ENCODE measurements at places on chromosomes 5 and 9.

DNA sequence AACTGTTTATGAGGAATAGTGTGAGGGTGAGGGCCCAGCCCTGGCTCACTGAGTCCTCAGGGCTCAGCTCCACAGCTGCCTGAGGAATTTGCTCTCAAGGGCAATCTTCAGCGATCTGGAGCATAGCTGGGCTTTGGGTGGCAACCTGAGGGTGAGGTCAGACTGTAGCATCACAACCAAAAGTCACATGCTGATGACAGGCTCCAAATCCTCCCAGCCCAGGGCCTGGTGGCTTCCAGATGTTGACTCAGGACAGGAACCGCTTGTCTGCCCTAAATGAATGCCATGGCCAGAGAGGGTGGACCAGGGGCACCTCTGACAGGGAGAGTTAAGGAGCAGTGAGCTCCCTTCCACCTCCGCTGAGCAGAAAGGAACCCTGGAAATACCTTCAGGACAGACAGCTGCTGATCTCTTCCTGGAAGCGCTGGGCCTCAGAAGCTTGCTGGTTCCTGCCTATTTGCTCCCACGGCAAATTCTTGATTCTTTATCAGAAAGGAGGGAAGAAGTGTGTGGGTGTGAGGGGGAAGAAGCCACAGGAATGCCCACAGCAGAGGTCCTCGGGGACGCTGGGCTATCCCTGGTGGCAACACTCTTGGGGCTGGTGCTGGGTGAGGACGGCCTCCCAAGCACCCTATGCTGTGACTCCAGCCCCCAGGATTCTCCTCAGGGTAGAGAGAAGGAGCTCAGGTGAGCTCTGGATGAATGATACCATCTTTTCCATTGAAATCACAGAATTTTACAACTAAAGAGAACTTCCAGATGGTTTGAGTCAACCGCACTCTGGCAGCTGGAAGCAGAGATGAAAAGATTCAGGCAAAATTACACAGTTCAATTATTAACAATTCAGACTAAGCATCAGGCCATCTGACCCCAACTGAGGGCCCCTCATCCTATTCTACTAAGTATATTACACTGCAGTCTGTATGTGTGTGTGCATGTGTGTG is 13.8 kb upstream of the CTSL start:
- no peak for DNase-seq

DNA sequence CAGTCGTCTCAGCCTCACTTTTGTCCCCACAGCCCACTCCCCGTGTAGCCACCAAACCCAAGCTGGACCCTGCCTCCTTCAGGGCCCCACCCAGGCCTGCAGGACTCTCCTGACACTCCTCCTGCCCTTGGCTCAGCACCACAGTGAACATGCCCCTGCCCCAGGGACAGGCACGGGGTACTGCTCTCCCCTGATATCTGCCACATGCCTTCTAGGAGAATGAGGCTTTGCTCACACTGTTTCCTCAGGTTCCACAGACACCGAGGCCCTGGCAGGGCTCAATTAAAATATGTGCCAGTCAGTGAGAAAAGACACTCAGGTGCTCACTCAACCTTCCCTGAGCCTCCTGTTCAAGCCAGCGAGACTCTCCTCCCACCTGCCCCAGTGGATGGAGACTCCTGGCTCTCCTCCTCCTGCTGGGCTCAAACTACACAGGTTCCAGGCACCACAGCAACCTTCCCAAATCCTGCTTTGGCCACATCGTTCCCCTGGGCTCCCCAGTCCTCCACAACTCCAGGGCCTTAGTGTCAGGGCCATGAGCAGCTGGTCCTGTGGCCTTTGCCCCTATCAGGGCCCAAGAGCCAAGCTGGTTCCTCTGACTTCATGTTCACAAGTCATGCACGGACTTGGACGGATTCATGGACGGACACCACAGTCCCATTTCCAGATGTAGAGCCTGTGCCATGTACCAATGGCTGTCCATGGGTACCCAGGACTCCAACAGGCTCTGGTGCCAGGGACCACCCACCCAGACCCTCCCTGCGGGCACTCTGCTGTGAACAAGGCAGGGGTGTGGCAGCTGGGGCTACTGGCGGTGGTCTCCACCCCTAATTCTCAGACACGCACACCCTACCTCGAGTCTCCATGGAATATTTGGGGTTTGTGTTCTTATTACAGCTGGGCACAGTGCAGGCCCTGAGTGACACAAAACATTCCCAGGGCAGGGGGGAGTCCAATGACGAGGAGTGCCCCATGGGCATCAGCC is 36.6 kb downstream of the BICD2 start:
- DNase-seq: no peak

DNA sequence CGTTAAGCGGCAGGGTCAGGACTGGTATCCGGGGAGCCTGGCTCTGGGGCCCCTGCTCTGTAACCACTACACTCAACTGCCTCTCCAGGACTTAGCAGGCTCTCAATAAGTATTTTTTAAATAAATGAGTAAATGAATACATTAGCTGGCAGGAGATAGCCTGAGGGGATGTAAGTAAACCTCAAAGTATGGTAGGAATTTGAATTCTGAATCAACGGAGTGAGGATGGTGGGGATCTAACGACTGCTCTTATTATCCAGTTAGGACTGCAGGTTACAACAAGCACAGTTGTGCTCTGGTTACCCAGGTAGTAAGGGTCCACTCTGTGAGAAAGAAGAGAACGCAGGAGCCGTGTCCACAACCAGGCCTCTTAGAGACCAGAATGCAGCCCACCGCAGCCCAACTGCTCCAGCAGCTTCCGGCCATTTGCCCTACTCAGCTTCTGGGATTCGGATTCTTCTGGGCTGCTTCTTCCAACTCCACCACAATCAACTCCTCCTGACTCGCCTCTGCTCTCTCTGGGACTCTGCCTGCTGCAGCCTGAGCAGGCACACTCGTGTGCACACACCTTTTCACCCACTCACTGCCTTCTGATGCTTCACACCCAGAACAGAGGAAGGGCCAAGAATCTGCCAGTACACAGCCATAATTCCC is 52.6 kb downstream of the MED27 start:
- DNase-seq: no peak

DNA sequence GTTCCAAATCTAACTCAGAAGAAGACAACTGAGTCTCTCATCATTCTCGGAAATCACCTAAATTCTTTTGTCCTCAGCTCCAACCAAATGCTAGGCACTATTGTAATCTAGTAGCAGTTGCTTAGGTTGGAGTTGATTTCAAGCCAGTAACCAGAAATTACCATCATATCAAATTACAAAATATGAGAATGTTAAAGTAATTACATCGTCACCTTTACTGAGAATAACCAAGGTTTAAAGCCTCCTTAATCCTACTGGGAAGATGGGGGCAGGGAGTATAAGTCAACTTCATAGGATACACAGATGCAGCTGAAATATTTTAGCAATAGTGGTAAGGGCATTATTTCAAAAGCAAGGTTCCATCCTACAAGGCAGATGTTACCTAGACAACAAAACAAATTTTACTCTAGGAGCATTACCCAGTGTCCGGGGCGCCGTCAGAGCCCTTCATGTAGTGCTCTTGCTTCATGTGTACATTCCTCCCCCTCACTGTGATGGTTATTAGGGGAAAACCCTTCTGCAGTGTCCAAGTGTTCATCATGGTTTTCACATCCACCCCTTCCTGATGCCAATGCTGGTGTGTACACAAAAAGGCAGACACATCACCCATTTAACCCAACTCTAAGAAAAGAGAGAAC is 19.5 kb downstream of the ERAP1 start:
- no peak for DNase-seq

DNA sequence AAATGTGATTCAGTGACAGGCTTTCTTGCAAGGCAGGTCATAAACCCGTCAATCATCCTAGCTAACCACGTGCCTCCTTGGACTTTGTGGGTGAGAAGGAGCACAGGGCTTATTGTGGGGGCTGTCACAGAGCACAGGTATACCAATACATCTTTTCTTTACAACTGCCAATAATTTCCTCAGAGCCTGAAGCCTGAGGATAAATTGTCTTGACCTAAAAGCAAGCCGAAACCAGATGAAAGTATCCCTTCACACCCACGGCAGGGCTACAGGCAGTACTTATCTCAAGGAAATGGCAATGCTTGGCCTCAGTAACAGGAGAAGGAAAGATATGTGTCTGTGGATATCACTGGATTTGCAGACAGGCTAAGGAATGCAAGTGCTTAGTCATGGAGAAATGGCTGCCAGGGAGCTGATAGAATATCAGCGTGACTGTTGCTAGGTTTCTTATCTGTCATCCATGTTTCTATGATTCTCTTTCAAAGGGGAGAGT is 90.3 kb upstream of the ZNF366 start:
- no peak for DNase-seq

DNA sequence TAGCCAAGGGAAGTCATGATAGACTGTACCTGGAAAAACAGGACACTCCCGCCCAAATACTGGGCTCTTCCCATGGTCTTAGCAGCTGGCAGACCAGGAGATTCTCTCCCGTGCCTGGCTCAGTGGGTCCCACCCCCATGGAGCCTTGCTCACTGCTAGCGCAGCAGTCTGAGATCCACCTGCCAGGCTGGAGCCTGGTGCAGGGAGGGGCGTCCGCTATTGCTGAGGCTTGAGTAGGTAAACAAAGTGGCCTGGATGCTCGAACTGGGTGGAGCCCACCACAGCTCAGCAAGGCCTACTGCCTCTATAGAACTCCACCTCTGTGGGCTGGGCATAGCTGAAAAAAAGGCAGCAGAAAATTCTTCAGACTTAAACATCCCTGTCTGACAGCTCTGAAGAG is 10.1 kb upstream of the THG1L start:
- no peak for DNase-seq

- no peak for DNase-seq
Measured at GRCh38 chr9:93308676-93309075, 124.7 kb downstream of the WNK2 start.

GRCh38 chr9:123435471-123435870 is 79.5 kb downstream of the CRB2 start:
- DNase-seq: no peak

DNA sequence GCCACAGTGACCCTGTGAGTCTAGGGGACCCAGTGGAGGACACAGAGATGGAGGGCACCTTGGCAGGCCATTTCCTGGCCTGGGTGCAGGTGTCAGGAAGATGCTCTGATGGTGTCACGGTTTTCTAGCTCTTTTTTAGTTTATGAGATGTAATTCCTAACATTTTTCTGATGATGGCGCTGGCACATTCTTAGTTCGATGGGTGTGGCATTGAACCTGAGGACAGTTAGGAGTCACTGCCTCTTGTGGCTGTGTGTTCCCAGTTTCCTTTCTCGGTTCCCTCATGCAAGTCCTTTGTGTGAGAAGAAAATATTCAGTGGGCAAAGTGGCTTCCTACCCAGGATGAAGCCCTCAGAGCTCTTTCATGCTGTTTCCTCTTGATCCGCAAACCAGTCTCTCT is 129.4 kb upstream of the ICE1 start:
- no peak for DNase-seq

DNA sequence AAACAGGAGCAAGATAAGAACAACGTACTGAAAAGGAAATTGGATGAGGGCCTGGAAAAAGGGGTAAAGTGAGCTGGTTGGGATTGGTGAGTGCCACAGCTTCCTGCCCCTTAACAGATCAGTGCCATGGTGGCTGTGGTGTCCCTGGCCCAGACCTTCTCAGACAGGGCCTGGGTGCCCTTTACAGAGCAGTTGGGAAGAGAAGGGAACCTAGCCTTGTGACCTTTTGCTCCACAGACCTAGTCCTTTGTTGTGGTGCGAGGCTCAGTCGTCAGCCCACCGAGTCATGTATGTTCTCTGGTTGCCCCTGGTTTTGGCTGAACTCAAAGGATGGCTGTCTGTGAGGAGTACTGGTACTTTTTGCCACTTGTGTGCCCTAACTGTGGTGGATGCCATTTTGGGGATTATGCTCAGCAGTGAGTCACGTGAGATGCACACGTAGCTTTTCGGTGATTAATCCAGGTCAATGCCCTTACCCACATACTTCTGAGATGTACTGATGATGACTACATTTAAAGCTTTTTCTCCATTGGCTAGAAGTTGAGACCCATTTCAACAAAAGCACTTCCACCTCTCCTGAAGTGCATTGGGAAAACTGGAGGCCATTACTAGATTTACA is 48.4 kb downstream of the EXOSC2 start:
- DNase-seq: no peak

- no peak for DNase-seq
Measured at GRCh38 chr9:27355166-27355565, 58.2 kb upstream of the EQTN start.

DNA sequence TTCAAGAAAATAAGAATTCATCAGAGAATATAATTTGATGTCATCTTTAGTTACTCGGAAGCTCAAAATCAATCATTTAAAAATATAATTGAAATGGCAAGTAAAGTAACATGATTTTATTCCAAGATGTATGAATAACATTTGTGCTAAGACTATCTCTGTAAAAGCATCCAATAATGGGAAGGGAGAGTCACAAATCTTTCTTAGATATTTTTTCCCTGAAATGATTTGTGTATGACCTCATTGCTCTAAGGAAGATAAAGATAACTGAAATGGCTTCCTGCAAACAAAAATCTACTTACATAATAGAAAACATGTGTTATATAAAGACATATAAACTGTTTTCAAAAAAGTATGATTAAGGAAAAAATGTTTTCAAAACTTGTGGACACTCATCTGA is 97.4 kb upstream of the FGF10 start:
- DNase-seq: no peak

GRCh38 chr5:79107020-79107796 is 4.4 kb upstream of the BHMT start:
- no peak for DNase-seq

DNA sequence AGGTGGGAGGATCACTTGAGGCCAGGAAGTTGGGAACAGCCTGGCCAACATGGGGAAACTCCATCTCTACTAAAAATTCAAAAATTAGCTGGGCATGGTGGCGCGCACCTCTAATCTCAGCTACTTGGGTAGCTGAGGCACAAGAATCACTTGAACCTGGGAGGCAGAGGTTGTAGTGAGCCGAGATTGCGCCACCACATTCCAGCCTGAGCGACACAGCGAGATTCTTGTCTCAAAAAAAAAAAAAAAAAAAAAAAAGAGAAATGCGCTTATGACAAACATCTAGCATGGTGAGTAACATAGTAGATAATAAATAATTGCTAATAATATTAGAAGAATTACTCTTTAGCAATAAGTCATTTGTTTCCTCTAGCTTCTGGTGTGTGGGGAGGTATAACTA is 25.9 kb downstream of the RUSC2 start:
- DNase-seq: no peak

GRCh38 chr5:126647071-126647470 is 46.3 kb downstream of the PHAX start:
- no peak for DNase-seq

GRCh38 chr9:116288658-116289057 is 135.1 kb downstream of the PAPPA start:
- DNase-seq: no peak

- DNase-seq: no peak
Measured at GRCh38 chr9:113803811-113804589, 72.1 kb upstream of the ZNF618 start.

DNA sequence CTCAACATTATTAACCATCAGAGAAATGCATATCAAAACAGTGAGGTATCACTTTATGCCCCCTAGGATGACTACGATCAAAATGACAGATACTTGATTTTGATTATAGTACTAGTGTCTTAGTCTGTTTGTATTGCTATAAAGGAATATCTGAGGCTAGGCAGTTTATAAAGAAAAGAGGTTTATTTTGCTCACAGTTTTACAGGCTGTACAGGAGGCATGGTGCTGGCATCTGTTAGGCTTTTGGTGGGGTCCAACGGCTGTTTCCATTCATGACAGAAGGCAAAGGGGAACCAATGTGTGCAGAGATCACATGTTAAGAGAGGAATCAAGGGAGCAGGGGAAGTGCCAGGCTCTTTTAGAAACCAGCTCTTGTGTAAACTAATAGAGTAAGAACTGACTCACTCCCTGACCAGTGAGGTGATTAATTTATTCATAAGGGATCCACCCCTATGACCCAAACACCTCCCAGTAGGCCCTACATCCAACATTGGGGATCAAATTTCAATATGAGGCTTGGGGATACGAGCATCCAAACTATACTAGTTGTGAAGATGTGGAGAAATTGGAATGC is 16.0 kb upstream of the AFF4 start:
- no peak for DNase-seq
